ENCODE measurements at places on chromosomes 1 and 21.
A peak's percentile ranks its signal among the peaks of the same experiment; 100 is the strongest.

- DNase-seq, result peak; percentile 31
These were observed 26.4 kb upstream of the LRIG2 start for GRCh38 chr1:113046569-113046968.

DNA sequence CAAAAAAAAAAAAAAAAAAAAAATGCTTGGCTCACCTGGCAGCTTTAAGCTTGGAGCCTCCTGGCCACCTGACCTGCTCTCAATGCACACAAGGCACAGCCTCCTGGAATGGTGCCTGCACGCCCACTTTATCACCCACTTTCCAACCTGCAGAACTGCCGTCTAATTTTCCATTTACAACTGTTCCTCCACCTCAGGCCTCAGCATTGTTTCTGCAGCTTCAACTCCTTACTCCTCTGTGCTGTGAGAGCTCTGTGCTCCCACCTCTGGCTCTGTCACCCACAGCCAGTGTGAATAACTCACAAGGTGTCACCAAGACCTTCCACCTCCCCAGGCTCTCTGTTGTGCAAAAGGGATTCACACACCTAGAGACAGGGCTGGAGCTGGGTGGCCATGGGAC, 38.7 kb upstream of the GPR157 start:
- DNase-seq, result no peak

- DNase-seq, result no peak
These were observed 32.3 kb downstream of the ERRFI1 start for GRCh38 chr1:7993593-7994479.

- no peak for DNase-seq
These were observed 12.1 kb downstream of the RGS18 start for GRCh38 chr1:192170196-192170984.
